ENCODE measurements at places on chromosomes 12 and 14.

DNA sequence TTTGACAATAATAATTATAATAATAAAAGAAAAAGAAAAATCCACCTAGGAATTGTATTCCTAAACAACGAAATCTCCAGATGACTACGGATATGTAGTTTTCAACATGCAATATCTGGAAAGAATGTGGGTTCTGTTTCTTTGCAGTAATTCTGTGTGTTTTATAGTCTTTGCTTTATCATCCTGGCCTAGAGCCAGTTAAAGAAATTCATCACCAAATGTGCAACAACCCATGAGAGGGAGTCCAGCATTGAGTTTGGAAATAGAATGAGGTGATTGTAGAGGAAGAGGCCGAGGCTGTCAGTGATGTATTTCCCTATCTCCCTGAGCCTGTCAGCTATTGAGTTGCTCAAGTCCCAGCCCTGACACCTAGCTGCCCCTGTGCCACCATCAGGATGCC is 200.5 kb upstream of the DCN start:
- no peak for DNase-seq

- no peak for DNase-seq
Measured at GRCh38 chr12:82873951-82874350, 187.2 kb downstream of the TMTC2 start.

DNA sequence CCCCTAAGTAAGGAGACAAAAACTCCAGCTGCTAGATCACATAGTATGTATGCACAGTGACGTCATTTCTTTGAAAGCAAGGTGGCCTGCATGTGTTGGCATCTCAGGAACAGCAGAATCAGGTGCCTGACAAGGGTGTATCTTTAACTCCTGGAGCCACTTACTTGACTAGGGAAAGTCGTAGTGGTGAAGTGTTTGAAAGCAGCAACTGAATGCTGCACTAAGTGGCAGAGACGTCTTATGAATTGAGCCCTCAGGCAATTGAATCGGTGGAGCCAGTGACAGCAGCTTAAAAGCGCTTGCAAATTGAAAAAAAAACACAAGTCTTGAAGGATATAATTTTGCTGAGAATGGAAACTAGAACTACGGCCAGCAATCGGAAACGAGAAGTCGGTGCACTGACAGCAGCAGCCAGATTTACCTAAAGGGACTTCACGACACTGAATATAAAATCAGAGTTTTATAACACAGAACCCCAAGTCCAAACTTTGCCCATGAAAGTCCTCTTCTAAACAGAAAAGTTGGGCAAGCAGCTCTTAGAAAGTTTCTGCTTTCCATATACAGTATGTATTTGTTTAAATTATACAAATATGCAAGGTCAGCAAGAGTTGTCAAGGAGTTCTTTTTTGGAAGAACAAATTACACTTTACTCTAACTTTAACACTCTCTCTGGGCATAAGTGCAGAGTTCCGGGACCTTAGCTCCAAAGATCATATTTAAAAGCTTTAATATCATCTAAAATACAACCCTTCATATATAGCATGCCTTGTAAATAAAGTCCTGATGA is 1.1 kb downstream of the IGF1 start:
- DNase-seq = no peak

GRCh38 chr12:79737875-79738718 is 47.3 kb upstream of the PAWR start:
- DNase-seq = peak; percentile 9

GRCh38 chr14:33335366-33335765 is 396.7 kb downstream of the NPAS3 start:
- DNase-seq = no peak

GRCh38 chr12:3173912-3174311 is 96.7 kb downstream of the TSPAN9 start:
- DNase-seq = no peak

- DNase-seq = no peak
Measured at GRCh38 chr12:12007713-12008231, 63.0 kb upstream of the BCL2L14 start.

DNA sequence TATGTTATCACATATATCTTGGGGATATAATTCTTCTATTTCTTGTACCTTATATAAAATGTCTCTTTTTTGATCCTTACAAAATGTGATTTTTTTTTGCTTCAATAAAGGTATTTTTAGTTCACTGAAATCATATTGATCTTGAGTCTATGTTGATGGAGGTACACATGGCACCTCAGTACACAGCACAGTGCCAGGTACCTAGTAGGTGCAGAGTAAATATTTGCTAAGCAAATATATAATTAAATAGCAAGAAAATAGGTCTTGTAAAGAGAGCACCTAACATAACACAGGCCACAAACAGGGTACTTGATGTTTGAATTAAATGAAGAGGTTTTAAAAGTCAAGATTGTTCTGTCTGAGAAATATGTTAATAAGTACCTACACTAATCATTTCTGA is 69.7 kb downstream of the CIT start:
- DNase-seq = no peak

DNA sequence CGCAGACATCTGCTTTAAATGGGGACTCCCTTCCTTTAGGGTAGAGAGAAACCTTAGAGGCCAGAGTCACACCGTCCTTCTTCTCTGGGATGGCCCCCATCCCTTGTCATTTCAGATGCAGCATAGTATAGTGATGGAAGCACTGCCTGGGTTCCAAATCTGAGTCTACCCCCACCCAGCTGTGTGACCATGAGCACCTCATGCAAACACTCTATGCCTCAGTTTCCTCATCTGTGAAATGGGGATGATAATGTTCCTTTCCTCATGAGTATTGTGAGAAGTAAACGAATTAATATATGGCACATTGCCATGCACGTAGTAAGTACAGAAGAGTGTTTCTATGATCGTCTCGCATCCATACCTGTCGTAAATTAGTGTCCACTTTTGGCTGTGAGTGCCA is 241.9 kb downstream of the SLC41A2 start:
- DNase-seq = no peak

- peak; percentile 17 for DNase-seq
Measured at GRCh38 chr12:59472273-59472672, 123.6 kb upstream of the SLC16A7 start.

DNA sequence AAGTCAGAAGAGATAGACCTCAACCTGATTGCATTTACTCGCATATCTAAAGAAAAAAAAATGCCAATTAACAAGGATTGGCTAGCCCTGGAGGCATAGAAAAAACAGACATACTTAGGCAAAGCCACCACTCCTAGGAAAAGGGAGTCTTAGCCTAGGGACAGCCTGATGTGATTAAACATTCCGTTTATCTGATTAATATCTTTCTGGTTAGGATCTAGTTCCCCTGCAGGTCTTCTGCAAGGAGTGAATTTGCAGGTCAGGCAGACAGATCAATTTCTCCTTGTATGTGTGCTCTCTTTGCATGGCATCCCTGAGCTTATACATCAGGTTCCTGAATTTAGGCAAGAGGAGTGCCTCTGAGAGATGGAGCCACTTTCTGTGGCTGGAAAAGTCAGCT is 70.5 kb downstream of the ESRRB start:
- DNase-seq = no peak

DNA sequence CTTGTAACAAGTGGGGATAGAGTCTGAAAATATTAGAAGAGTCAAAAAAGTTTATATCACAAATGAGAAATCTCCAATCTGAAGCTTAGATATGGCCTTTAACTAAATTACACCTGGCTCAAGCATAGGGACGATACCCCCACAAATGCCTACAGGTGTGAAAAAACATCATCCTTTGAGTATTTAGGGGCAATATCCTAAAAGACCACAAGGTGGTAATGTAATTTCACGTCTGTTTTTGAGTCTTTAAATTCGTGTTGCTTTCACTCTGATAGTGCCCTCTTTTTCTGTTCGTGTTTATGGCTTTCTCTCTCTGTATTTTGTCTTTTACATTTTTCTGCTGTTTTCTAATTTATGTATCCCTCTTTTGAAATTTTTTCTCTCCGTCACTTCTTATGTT is 84.3 kb downstream of the ETNK1 start:
- no peak for DNase-seq

GRCh38 chr14:68039593-68039992 is 220.0 kb downstream of the RAD51B start:
- DNase-seq = no peak

GRCh38 chr12:95283371-95283770 is 65.8 kb downstream of the VEZT start:
- DNase-seq = no peak

DNA sequence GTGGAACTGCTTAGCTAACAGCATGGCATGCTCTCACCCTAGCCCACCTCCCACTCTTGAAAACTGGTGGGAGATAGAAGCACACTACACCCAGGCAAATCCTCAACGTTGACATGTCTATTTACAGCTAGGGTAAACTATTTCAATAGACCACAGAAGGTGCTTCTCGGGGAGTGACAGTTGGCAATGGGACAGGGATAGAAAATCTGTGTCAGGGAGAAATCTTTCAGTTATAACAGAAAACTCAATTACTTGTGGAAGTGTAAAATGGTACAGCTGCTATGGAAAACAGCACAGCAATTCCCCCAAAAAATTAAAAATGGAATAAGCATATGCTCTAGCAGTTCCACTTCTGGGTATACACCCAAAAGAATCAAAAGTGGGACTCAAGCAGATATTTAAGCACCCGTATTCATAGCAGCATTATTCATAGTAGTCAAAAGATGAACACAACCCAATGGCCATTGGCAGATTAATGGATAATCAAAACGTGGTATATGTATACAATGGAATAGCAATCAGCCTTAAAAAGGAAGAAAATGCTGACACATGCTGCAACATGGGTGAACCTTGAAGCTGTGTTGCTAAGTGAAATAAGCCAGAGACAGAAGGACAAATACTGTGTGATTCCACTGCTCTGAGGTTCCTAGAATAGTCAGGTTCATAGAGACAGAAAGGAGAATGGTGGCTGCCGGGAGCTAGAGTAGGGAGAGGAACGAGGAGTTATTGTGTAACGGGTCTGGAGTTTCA is 92.5 kb downstream of the STAB2 start:
- no peak for DNase-seq

DNA sequence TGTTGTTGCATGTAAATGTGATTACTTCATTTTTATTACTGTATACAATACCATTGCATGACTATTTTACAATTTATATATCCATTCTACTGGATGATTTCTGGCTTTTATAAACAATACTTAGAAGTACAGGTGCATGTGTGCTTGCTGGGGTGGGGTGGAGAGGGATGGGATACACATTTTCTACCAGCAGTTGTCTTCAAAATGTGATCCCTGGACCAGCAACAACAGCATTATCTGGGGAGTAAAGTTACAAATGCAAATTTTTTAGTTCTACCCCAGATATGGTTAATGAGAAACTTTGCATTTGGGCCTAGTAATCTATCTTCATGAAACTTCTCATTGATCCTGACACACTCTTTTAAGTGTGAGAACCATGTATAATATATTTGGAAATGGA is 905.4 kb upstream of the ATXN7L3B start:
- no peak for DNase-seq

DNA sequence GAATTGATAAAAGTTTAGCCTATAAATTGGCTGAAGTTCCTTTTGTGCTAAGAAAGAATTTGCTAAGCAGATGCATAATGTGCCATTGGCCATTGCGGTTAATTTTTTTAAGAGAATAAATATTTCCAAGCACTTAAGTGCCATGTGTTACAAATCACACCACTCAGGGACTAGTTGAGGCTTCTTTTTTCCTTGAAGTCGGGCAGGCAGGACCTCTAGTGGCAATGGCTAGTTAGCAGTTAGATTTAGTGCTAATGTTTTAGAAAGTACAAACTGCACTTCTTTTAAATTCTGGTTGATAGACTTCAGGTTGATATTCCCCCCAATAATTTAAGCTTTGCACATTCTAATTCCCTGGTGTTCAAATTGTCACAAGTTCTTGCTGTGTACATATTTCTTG is 294.3 kb downstream of the APAF1 start:
- DNase-seq = no peak

DNA sequence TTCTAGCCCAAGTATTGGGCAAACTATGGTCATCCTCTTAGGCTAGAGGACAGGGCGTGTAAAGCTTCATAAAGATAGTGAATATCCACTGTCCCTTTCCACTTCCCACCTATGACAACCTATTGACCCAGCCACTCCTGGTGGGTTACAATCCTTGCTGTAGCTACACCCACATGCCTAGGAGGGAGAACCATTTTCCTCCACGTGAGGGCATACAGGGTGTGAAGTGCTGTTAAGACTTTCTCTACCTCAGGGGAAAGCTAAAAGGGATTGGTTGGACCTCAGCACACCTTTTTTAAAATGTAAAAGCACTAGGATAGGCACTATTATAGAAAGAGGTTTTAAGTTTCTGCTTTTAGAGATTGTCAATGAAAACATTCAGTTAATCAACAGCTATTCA is 124.4 kb downstream of the TPH2 start:
- DNase-seq = no peak

DNA sequence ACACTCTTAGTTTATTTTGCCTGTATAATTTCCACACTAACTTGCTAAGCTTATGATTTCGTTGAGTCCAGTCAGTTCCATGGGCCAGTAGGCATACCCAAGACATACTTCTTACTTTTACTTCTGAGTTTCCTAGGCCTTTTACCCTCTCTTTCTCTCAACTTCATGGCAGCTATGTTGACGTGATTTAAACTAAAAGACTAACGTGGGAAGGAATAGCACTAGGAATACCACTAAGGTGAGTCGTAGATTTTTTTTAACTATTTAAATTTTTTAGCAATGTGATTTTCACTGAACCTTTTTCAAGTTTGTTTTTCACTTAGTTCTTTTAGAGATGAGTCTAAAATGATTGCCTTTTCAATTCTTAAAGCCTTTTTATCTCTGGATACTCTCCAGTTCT is 793.5 kb upstream of the NOVA1 start:
- DNase-seq = no peak

- no peak for DNase-seq
Measured at GRCh38 chr12:132318135-132318534, 11.3 kb downstream of the GALNT9 start.

GRCh38 chr12:131121705-131122405 is 168.1 kb downstream of the ADGRD1 start:
- no peak for DNase-seq

GRCh38 chr12:109098651-109099050 is 1.3 kb downstream of the UNG start:
- DNase-seq = no peak

GRCh38 chr14:95185033-95185766 is 27.9 kb upstream of the DICER1 start:
- peak; percentile 91 for DNase-seq

GRCh38 chr12:102232446-102232845 is 34.8 kb upstream of the PMCH start:
- no peak for DNase-seq

GRCh38 chr12:116213885-116214527 is 63.5 kb downstream of the MED13L start:
- DNase-seq = no peak

DNA sequence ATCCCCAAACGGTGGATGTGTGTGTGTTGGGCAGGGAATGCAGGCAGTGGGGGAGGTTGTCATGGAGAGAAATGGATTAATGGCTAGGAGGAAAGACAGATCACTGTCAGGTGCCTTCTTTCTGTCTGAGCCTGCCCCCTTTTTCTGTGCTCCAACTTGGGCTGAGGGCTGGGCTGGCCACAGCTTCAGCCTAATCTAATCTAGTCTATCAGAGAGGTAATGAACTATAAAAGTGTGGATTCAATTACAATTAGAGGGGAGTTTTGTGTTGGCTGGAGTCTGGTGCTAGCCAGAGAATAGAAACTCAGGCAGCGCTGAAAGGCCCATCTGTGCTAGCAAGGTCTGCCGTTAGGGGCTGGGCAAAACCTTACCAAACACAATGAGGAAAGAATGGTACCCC is 41.2 kb downstream of the NEUROD4 start:
- no peak for DNase-seq

- DNase-seq = no peak
Measured at GRCh38 chr12:96698521-96698920, 208.5 kb upstream of the NEDD1 start.

- no peak for DNase-seq
Measured at GRCh38 chr12:64255249-64255648, 33.2 kb upstream of the KICS2 start.

- peak; percentile 83 for DNase-seq
Measured at GRCh38 chr12:59699421-59700152, 103.8 kb downstream of the SLC16A7 start.
